HT1080 (cell line): ENCODE measurements at places on chromosomes 7 and 10. TPM values are rescaled to one million over a fixed set of nuclear protein-coding genes. Genes with fewer than 3 reads are reported as not detected.

DNA sequence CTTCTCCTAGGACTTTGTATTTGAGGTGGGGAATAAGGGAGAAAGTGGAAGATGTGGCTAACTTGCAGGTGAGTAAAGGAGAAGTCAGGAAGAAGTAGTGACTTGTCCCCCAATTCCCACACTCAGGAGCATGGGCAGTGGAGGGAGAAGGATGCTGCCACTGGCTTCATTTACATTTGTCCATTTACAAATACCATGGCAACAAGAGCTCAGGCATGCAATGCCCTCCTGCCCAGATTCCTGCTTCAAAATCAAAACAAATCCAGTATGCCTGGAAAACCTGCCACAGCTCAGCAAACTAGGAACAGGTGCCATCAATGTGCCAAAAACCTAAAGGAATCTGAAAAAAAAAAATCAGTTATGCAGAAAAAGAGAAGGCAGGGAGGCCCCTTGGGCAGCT lies 139.9 kb downstream of the KCNMA1 start:
- no peak for DNase-seq

DNA sequence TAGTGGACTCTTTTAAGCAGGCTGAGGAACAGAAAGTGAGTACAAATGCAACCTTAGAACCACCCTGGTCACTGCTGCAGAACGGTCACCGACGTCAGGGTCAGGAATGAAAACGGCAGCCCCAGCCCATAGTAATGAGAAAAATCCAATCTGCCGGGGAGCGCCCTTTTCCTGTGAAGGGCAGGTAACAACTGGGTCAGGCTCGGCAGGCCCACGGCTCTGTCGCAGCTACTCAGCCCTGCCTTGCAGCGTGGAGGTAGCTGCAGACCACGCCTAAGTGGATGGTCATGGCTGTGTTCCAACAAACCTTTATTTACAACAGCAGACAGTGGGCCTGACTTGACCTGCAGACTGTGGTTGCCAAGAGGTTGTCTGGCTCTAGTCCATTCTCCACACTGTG lies 563.2 kb downstream of the DNAJB6 start:
- no peak for DNase-seq

- DNase-seq: no peak
Measured at GRCh38 chr7:99543081-99543671, 8.7 kb downstream of the FAM200A start.

DNA sequence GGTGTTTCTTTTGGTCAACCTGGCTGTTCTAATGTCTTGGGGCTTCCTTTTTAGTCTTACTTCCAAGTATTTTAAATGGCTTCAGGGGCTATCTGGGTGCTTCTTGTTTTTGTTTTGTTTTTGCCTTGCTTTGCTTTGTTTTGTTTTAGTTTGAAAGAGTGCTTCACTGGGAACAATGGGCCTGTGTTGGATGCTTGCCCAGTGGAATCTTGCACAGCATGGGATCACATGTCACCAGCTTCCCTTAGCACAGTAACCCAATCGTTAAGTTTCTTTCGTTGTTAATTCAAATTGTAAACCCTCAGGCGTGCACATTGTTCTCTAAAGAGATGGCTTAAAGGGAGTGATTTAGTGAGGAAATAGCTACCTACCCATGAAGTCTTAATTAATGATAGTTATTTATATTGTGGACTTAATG lies 8.9 kb downstream of the COL17A1 start:
- no peak for DNase-seq

DNA sequence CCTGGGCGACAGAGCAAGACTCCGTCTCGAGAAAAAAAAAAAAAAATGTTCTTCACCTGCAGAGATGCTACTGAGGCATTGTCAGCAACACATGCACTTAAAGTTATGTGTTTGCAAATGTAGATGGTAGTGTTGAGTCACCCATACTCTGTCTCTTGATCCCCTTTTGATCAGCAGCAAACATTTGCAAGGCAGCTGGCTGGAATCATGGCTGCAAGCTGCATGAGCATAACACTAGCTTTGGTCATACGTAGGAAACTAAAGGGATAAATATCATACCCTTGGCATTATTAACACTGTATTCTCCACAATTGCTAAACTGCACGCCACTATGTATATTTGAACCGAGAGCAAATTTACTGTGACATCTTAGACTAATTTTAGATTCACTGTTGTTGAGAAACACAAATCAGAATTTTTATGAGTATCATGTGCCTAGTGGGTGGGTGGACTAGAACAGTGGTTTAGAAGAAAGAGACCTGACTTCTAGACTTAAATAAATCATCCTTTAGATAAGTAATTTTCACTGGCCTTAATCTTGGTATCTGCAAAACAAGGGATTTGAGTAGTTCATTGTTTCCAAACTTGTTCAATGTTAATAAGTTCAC lies 229.3 kb upstream of the MEOX2 start:
- DNase-seq: no peak

DNA sequence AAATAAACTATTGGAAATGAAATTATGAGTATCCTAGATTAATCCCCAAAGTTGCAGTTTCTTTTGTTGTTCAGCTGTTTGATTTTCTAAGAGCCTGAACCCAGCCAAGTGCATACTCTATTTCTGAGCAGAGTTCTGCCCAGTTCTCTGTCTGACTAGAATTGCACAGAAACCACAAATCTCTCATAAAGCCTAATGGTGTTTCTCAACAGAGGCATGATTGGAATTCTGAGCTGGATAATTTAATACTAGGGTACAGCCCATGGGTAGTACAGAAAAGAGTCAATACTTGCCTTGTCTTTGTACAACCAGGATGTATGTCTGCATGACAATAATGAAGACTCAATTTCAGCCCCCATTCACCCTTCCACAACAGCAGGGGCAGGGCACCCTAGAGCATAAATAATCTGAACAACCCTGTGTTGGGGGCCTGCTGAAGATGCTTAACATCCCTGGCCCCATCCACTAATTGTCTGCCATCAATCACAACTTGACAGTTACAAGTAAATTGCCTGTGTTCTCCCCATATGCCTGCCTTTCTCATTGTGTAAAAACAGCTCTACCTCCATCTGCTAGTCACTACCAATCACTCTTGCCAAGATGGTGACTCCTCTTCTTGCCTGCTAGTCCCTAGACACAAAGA lies 114.4 kb downstream of the NPSR1 start:
- no peak for DNase-seq

DNA sequence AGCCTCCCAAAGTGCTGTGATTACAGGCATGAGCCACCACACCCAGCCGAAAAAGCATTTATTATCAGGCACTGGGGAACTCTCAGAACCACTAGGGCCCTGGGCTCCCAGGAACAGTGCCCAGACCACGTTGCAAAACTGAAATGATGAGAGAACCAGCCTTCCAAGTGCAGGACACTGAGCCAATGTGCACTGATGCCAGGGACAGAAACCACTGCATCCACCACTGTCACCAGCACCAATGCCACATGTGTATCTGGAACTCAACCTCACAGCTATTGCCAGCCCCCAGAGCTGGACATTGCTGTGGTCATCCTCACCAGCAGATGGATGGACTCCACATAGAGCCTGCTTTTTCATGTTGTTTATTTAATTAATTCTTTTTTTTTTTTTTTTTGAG lies 28.2 kb upstream of the TPST1 start:
- DNase-seq: no peak

GRCh38 chr10:5776136-5776880 lies 36.9 kb downstream of the GDI2 start:
- no peak for DNase-seq

GRCh38 chr10:7872041-7872442 lies 53.7 kb downstream of the TAF3 start:
- DNase-seq: peak; percentile 11

GRCh38 chr10:18437486-18437885 lies 213.9 kb downstream of the NSUN6 start:
- peak; percentile 8 for DNase-seq

GRCh38 chr10:132095403-132096113 lies 29.8 kb downstream of the JAKMIP3 start:
- no peak for DNase-seq

GRCh38 chr10:80767963-80768362 lies 230.3 kb downstream of the SH2D4B start:
- DNase-seq: no peak

- DNase-seq: no peak
Measured at GRCh38 chr7:37815671-37816371, 32.6 kb upstream of the NME8 start.

DNA sequence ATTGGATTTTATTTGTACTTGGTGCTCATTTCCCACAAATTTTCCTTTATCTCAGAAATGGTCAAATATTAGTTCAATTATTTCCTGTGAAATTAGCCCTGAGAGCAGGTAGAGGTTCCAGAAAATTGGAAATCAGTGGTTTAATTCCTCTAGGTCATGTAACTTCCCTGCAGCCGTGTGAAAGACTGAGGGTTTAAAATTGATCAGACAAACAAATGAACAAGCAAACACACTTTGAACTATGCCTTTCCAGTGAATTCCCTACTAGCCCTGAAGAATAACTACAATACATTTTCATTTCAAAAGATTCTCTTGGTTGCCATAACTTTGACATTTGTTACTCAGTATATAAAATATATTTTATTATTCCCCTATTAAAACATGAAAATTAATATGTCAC lies 1116.7 kb downstream of the REEP3 start:
- DNase-seq: no peak

DNA sequence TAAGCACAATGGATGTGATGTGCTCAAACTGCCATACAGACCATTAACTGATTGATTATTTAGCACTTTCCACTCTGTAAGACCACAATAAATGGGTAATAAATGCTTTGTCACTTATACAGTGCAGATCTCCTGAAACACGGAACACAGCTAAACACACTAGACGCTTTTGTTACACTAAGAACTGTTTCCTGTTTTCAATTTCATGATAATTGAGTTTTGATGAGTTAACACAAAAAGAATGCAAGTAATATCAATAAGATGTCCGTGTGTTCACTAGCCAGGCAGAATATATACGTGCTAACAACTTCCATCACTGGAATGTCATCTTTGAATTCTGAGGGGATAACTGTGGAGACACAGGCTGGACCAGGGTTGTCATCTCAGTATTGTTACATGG lies 178.8 kb downstream of the SKAP2 start:
- no peak for DNase-seq

DNA sequence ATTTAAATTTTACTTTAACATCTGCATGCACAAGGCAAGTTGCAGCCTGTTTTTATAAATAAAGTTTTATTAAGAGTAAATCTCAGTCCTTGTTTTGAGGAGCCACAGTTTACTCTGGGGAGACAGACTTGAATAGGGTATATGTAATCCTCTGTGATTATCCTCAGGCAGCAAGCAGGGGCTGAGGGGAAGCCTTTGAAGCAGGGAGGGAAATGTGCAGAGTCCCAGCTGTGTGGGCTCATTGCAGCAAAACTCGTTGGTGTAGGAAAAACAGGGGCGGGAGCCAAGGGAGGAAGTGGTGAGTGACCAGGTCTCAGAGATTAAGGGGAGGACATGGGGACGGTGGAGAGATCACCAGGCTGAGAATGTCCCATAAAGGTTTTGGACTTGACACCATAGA lies 34.3 kb upstream of the SMC3 start:
- no peak for DNase-seq

DNA sequence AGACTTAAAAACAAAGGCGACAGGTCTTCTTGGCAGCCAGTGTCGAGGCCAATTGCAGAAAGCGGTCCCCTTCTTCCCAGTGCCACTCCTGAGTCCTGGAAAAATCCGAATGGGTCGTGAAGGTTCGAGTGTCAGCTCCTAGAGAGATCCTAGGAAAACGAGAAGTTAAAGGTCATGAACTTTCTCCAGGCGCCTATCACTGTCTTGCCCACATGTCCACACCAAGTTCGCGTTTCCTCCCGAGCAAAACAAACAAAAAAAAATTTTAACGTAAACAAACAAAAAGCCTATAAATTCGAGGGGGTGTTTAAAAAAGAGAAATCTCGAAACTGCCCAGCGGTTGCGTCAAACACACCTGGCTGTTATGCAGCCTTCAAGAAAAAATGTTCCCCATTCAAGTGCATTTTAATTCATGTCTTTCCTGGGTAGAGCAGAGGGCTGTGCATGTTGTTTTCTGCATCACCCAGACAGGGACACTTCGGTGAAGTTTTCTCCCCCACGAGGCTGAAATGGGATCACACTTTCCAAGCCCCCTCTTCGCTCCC lies 1.5 kb downstream of the ARHGAP21 start:
- peak; percentile 21 for DNase-seq

DNA sequence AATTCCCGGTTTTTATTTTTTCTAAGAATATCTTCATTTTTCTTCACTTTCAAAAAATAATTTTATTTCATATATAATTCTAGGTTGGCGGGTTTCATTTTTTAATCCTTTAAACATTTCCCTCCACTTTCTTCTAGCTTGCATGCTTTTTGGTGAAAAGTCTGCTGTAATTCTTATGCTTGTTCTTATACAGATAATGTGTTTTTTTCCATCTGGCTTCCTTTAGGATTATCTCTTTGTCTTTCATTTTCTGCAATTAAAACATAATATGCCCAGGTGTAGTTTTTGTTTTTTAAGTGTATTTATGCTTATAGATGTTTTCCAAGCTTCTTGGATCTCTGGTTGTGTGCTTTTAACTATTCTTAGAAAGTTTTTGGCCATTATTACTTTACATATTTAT lies 341.3 kb upstream of the SEMA3C start:
- DNase-seq: no peak

- DNase-seq: no peak
Measured at GRCh38 chr10:8174762-8175161, 120.3 kb downstream of the GATA3 start.

DNA sequence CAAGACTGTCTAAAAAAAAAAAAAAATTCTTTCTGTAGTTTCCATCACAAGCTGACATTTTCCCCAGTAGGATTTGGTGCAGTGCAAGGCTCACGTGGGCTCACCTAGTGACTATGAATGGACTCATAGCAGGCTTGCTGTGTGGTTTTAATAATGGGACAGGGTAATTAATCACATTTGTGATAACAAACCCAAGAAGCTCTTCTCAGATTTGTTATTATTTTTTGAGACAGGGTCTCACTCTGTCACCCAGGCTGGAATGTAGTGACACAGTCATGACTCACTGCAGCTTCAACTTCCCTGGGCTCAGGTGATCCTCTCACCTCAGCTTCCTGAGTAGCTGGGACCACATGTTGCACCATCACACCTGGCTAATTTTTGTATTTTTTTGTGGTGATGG lies 40.0 kb downstream of the NACAD start:
- DNase-seq: peak; percentile 25

The STMP1 gene
- total RNA-seq: 9.0 and 9.3 TPM in 2 replicates

The ZNF853 gene
- 0.88 and 1.0 TPM in 2 replicates for total RNA-seq

The LEP gene
- total RNA-seq: not detected in 2 replicates

The AEBP1 gene
- total RNA-seq: not detected in 2 replicates

The DYNC1I1 gene
- total RNA-seq: 2.4 and 2.7 TPM in 2 replicates

The PTPN20 gene
- not detected in 2 replicates for total RNA-seq

The ALOX5 gene
- total RNA-seq: not detected in 2 replicates

The SLC13A1 gene
- not detected in 2 replicates for total RNA-seq

The ITPRID1 gene
- not detected in 2 replicates for total RNA-seq

The ELFN1 gene
- 7.4 and 11.1 TPM in 2 replicates for total RNA-seq
